ENCODE measurements at places on chromosomes 12 and 14. TPM values are rescaled to one million over a fixed set of nuclear protein-coding genes. Genes with fewer than 3 reads are reported as not detected.

GRCh38 chr14:37171678-37172023 is 755 bp downstream of the SLC25A21 start:
- no peak for DNase-seq

Gene PRIMA1
- 0.18 TPM for total RNA-seq

Gene MED6
- 36.9 TPM for total RNA-seq

Gene RNASE3
- total RNA-seq, result not detected

Gene FAM186B
- 0.17 TPM for total RNA-seq

- DNase-seq, result peak; percentile 12
These were observed 64.2 kb downstream of the LGR5 start for GRCh38 chr12:71503579-71504391.

DNA sequence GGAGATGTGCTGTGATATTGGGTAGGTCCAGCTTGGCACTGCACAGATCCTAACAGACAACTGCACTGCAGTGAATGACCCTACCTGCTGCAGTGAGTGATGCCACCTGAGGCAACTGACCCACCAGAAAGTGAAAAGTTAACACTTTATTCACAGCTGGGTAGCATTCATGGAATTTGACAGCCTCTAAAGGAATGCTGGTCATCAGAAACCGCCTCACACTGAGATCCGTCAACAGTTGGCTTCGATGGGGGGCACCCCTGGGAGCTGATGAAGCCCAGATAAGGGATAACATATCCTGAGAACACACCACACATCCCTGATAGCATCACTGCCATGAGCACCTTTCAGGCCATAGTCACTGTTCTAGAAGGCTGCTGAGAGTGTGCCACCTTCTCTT is 272.4 kb upstream of the CRY1 start:
- DNase-seq, result no peak

DNA sequence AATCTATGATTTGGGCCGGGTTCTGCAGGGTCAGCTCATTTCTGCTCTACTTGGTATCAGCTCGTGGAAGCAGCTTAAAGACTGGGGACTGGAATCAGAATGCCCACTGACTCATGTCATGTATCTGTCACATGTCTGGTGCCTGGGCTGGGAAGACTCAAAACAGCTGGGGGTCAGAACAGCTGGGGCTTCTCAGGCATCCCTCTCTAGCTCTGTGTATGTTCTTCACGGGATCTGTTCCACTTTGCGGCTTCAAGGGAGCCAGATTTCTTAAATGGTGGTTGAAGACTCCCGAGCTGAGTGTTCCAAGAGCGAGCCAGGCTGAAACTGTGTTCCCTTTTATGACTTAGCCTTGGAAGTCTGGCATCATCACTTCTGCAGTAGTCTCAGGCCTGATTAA is 11.9 kb downstream of the AEBP2 start:
- DNase-seq, result no peak

Gene MYF5
- total RNA-seq, result not detected

Gene ARHGAP5
- total RNA-seq, result 36.8 TPM

DNA sequence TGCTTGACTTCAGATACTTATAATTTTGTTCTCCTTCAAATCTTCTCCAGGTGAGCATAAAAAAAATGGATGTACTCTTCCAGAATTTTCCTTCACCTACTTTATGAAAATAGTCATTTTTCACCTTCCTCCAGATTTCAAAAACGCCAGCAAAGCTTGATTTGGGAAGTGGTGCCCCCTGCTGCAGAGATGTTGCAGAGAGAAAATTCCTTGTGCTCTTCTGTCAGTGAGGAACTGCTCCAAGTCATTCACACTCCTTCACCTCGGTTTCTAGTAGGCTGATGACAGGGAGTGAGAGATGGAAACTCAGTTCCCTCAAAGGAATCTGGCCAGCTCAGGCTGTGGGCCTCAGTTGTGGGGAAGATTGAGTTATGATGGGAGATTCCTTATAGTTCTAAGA is 24.2 kb upstream of the RNASE3 start:
- no peak for DNase-seq

Gene C12orf50
- not detected for total RNA-seq

DNA sequence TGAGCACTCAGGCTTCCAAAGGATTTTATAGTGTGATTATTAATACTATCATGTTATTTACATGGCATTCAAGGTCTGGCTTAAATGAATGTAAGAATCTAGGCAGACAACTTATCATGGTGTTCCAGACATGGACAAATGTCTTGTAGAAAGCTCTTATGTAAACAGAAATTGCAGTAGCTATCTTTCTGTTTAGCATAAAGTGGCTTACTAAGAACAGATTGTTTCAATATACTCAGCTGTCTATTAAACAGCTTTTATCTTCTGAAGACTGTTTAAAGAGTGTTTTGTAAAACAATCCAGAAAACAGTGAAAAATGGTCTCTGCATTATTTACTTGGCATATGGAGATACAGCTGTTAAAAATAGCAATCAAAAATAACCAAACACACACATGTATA is 1061.8 kb upstream of the SEL1L start:
- no peak for DNase-seq

DNA sequence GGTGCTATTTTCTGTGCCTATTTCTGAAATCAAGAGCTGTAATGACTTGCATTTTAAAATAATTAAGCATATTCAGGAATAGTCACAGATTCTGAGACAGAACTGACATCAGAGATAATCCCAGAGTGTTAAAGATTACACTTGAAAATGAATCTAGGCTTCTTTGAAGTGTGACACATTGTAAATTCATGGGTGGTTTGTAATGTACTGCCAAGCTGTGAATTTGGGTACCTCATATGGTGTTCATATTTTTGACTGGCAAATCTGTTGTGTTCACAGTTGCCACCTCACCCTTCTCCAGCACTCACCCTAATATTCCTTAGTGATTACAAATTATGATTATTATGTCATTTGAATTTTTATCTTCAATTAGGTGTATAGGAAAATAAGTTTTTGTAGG is 78.5 kb upstream of the CSRP2 start:
- no peak for DNase-seq

Gene GDF11
- total RNA-seq, result 12.5 TPM

Gene RFX4
- not detected for total RNA-seq

Gene USP44
- total RNA-seq, result not detected

GRCh38 chr12:54572881-54573280 is 15.6 kb downstream of the PPP1R1A start:
- peak; percentile 18 for DNase-seq

DNA sequence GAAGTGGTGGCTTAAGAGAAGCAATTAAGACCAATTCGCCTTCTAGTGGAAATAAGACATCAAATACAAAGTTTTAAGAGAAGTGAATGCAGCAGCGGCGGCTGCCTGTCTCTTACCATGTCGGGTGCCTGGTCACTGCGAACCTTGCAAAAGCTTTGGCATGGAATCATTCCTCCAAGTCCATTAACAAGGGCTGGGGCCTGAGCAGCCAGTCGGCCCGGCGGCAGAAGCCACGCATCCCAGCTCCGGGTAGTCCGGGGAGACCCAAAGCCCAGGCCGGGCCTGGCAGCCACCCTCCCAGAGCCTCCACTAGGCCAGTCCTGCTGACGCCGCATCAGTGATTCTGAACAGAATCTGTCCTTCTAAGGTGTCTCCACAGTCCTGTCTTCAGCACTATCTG is 321.0 kb downstream of the TMEM121 start:
- no peak for DNase-seq

Gene ATL1
- 0.70 TPM for total RNA-seq

DNA sequence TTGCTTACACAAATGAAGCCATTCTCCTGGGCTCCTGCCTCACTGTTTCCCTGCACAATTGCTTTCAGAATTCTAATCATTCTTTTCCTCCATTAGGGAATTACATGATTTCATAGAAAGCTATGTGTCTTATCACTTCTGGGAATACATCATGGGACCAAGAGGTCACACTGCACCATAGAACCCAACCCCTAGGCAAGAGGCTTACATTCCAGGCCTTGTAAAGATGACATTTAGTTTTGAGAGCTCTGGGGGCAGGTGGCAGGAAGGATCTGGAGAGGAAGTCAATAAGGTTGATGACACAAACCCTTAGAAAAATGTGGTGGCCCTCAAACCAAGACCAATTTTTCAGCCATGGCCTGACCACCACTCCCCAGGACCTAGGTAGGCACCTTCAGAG is 57.1 kb downstream of the NUAK1 start:
- no peak for DNase-seq
